Stromal cell of bone marrow (primary cell): ENCODE measurements at places on chromosomes 7 and 10.

GRCh38 chr10:60893231-60893630 is 50.8 kb downstream of the RHOBTB1 start:
- DNase-seq, result no peak

DNA sequence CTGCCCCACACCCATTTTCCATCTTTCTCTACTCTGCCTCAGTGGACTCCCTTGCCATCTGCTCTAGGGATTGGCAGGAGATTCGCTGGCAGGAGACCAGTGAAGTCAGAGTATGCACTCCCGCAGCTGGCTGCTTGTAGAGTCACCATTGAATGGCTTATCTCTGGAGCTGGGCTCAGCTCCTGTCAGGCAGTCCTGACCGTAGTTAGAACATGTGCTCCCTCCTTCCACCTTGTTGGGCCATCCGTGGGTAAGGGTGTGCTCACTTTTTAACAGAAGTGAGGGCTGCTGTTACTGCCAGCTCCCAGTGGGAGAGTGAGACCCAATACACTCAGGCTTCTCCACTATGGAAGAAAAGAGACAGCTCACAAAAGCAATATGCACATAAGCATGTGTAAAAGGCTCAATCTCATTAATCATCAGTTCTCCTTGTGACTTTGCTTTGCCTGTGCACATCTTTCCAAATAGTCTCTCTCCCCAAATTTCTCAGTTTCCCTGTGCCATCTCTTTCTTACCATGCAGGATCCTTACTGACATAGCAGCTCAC is 773.3 kb downstream of the GRID1 start:
- DNase-seq, result no peak

DNA sequence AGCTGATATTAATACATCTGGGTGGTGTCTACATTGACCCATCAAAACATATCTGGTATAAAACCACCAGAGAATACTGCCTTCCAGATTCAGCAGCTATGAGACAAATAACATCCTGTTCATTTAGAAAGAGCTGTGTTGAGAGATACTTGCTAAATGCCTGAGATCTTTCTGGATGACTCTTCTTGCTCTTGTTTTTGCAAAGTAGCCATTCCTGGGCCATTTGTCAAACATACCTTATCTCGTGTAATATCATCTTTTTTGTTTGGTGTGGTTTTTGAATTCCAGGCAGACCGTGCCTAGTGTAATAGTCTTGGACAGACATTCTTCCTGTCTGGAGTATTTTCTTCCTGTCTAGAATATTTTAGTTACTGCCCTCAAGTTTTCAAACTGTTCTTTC is 74.7 kb upstream of the PRR15 start:
- DNase-seq, result peak; percentile 12

- DNase-seq, result no peak
Measured at GRCh38 chr10:5089865-5090264, 4.3 kb upstream of the AKR1C3 start.

- no peak for DNase-seq
Measured at GRCh38 chr10:18703521-18703920, 44.3 kb downstream of the ARL5B start.

DNA sequence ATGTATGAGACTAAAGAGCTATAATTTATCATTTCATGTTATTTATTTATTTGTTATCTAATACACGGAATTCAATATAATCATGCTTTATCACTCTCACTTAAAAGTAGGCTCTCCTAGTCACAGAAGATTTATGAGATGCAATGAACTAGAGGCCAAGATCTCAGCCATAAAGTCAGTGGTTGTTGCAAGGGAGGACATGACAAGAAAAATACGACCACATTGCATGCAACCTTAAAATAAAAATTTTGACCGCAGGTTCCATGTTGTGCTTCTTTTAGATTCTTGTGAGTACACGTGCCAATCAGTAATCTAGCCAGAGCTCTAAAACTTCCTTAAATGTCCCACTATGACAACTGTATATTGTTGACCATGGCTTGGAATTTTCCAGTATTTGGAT is 75.9 kb upstream of the SP8 start:
- DNase-seq, result no peak

DNA sequence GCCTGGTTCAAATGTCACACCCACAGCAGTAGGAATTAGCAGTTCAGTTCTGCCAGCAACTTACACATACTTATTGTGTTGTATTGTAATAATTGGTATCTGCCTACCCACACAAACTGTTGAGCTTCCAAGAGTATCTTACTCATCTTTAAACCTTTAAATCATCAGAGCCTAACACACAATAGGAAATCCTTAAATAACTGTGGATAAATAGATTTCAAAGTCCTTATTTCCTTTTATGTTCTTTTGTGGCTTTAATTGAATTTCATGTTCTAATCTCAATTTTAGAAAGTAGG is 3.9 kb downstream of the CASD1 start:
- DNase-seq, result no peak

- DNase-seq, result no peak
Measured at GRCh38 chr7:29976673-29977415, 12.8 kb downstream of the SCRN1 start.

DNA sequence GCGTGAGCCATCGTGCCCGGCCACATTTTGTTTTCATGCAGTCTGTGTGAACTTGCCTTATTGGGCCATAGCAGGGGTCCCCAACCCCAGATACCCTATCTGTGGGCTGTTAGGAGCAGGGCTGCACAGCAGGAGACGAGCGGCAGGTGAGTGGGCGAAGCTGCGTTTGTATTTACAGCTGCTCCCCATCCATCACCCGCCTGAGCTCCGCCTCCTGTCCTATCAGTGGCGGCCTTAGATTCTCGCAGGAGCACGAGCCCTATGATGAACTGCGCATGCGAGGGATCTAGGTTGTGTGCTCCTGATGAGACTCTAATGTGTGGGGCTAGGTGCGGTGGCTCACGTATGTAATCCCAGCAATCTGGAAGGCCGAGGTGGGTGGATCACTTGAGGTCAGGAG is 293.9 kb downstream of the CAMK1D start:
- DNase-seq, result no peak

- DNase-seq, result no peak
Measured at GRCh38 chr7:12423355-12423996, 19.8 kb upstream of the VWDE start.

GRCh38 chr7:1355568-1356340 is 103.5 kb downstream of the MICALL2 start:
- no peak for DNase-seq

DNA sequence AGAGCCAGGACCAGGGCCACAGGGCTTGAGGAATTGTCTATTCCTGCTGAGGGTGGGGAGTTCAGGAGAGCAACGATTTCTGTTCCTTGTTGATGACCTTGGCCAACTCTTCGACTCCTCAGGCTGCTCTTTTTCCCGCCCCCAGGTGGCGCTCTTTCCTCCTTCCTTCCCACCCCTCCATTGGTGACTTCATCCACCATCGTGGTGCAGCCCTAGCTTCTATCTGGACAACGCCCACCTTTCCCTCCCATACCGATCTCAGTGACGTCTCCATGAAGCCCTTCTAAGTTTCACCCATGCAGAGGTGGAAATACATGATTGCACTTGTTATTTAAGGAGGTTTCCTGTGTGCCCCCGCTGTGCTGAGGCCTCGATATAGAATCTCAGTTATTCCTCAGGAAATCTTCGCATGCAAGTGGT is 22.1 kb upstream of the CARD11 start:
- DNase-seq, result no peak

DNA sequence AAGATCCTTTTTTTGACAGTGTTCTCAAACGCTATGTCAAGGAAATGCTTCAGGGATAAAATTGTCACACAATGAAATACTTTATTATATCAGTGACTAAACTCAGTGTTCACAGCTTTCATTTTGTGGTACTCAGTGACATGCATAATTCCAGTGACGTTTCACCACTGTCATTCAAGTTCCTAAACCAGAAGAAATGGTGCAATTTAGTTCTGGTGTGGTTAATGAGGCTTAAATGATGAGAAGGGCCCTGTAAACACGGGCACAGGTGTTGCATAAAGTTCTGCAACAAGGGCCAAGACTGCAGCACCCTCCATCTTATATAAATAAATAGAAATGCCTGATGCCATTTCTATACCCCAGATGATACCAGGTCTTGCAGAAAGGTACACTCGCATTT is 1247.1 kb downstream of the GATA3 start:
- DNase-seq, result no peak

DNA sequence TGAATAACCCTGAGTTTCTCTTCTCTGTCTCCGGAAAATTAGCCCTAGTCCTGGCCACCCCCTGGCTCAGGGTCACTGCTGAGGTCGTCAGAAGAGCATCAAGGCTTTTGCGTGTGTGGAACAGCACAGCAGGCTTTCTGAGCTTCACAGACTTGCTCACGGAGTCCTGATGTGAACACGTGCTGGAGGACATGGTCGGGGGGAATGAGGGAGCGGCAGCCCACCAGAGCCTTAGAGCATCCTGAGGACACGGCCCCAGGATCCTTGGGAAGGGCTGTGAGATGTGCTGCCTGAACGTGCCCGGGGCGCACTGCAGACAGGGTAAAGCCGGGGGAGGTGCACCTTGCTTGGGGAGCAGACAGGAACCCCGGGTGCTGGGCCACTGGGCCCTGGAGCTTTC is 28.8 kb downstream of the TMEM120A start:
- DNase-seq, result no peak

GRCh38 chr7:39631736-39632308 is 8.4 kb downstream of the RALA start:
- no peak for DNase-seq

DNA sequence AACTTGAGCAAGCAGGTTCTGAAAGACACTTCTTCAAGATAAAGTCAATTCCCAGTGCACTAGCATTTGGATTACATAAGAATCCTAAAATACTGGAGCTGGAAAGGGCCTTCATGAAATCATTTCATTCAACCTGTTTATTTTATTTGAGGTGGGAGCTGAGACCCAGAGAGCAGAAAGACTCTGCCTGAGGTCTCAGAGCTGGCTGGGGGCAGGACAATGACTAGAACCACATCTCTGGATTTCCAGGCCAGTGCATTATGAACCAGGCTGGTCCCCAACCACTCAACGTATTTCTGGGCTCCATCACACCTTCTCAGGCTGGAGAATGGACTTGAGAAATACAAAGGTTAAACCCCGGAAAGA is 8.4 kb downstream of the ANXA11 start:
- DNase-seq, result no peak
